ENCODE measurements at places on chromosomes 6 and 20. TPM values are rescaled to one million over a fixed set of nuclear protein-coding genes. Genes with fewer than 3 reads are reported as not detected.

- DNase-seq, result peak; percentile 83
- H3K4me1 ChIP-seq, result no peaks in the 10 kb centered on the region
- H3K36me3 ChIP-seq, result no peaks in the 10 kb centered on the region
- no peaks in the 10 kb centered on the region for H3K27me3 ChIP-seq
- H3K4me3 ChIP-seq, result no peak overlapping the region
Observed at GRCh38 chr20:54649511-54649962, 174.1 kb downstream of the DOK5 start.

- H3K27ac ChIP-seq, result no peak overlapping the region
- H3K4me3 ChIP-seq, result no peak overlapping the region
- no peaks in the 10 kb centered on the region for H3K36me3 ChIP-seq
- no peak for DNase-seq
- no peaks in the 10 kb centered on the region for H3K4me1 ChIP-seq
Observed at GRCh38 chr6:49782293-49782692, 4.8 kb downstream of the PGK2 start.

- H3K36me3 ChIP-seq, result no peaks in the 10 kb centered on the region
- no peaks in the 10 kb centered on the region for H3K4me1 ChIP-seq
- H3K27me3 ChIP-seq, result no peaks in the 10 kb centered on the region
- no peak overlapping the region for H3K4me3 ChIP-seq
- no peak for DNase-seq
- no peak overlapping the region for H3K27ac ChIP-seq
Observed at GRCh38 chr20:40519918-40520317, 169.1 kb downstream of the MAFB start.

The KPNA5 gene
- 10.8 TPM for total RNA-seq

DNA sequence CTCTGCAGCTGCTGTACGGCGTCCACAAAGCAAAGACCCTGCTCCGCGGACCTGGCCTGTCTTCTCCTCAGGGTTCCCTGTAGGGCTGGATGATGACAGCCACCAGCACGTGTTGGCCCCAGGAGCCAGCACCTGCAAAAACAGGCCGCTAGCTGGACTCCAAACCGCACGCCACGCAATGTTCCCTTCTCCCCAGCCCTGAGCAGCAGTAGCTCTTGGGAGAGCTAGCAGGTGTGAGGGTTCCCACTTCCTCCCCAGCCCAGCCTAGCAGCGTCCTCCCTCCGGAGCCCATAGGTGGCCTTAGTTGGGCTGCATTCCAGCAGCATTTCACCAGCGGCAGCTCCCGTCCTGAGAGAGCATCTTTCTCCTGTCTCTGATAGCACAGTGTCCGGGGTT is 42.3 kb downstream of the DACT2 start:
- DNase-seq, result no peak
- no peak overlapping the region for H3K27ac ChIP-seq
- H3K27me3 ChIP-seq, result peaks cover 24% of the 10 kb centered on the region
- H3K4me3 ChIP-seq, result no peak overlapping the region

GRCh38 chr6:17267566-17267965 is 13.6 kb upstream of the RBM24 start:
- DNase-seq, result no peak
- no peak overlapping the region for H3K27ac ChIP-seq
- no peaks in the 10 kb centered on the region for H3K27me3 ChIP-seq
- H3K36me3 ChIP-seq, result no peaks in the 10 kb centered on the region

- no peaks in the 10 kb centered on the region for H3K36me3 ChIP-seq
- no peak for DNase-seq
- H3K4me1 ChIP-seq, result no peaks in the 10 kb centered on the region
- H3K4me3 ChIP-seq, result no peak overlapping the region
- H3K27ac ChIP-seq, result no peak overlapping the region
Observed at GRCh38 chr6:124073820-124074587, 270.3 kb downstream of the NKAIN2 start.

- H3K27ac ChIP-seq, result no peak overlapping the region
- no peak overlapping the region for H3K4me3 ChIP-seq
- H3K4me1 ChIP-seq, result no peaks in the 10 kb centered on the region
- H3K27me3 ChIP-seq, result no peaks in the 10 kb centered on the region
Observed at GRCh38 chr6:125550892-125551291, 198.5 kb upstream of the HEY2 start.

DNA sequence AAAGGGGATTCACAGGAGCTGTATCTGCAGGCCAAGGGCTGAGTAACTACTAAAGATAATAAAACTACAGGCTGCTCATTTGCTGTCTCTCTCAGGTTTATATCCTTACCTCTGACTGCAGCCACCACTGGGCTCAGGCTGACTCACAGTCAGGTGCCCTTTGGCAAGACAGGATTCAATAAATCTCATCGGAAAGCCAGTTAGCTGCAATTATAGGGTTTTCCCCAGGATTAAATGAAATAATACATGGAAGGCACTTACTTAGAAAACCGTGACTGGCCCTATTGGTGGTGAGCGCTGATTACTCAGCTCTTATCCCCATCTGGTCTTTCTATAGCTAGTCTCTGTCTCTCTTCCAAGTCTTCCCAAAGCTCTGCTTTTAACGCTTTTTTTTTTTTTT is 26.4 kb downstream of the RMND1 start:
- no peaks in the 10 kb centered on the region for H3K36me3 ChIP-seq
- no peak overlapping the region for H3K27ac ChIP-seq
- no peaks in the 10 kb centered on the region for H3K4me1 ChIP-seq
- no peak for DNase-seq
- no peak overlapping the region for H3K4me3 ChIP-seq

The PAK5 gene
- total RNA-seq, result 0.66 TPM

The SLA2 gene
- 0.64 TPM for total RNA-seq

GRCh38 chr6:135481783-135482369 is 15.7 kb downstream of the AHI1 start:
- no peaks in the 10 kb centered on the region for H3K27me3 ChIP-seq
- DNase-seq, result no peak
- no peak overlapping the region for H3K27ac ChIP-seq
- peaks cover 11% of the 10 kb centered on the region for H3K36me3 ChIP-seq
- no peaks in the 10 kb centered on the region for H3K4me1 ChIP-seq
- no peak overlapping the region for H3K4me3 ChIP-seq

DNA sequence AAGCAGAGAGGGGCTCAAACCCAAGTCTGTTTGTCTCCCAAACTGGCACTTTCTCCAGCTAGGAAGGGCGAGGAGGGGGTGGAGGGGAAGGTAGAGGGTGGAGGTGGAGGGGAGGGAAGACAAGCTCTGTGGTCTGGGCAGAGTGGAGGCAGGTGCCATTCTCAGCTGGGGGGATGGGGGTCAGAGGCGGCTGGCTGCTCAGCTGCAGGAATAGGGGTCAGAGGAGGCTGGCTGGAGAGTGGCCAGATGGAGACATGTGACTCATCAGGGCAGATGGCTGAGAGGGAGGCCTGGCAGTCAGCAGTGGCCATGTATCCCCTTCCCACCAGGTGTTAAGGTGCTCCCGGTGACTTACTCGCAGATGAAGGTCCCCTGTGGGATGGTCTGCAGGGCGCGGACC is 3.5 kb upstream of the SLC44A4 start:
- no peak for DNase-seq
- H3K36me3 ChIP-seq, result peaks cover 27% of the 10 kb centered on the region
- no peaks in the 10 kb centered on the region for H3K4me1 ChIP-seq
- H3K27me3 ChIP-seq, result no peaks in the 10 kb centered on the region
- H3K4me3 ChIP-seq, result no peak overlapping the region

The HAO1 gene
- not detected for total RNA-seq

- H3K27me3 ChIP-seq, result no peaks in the 10 kb centered on the region
- no peak overlapping the region for H3K27ac ChIP-seq
- no peaks in the 10 kb centered on the region for H3K4me1 ChIP-seq
- DNase-seq, result no peak
- no peak overlapping the region for H3K4me3 ChIP-seq
Observed at GRCh38 chr20:12049125-12049524, 131.4 kb downstream of the BTBD3 start.

- H3K4me1 ChIP-seq, result no peaks in the 10 kb centered on the region
- no peaks in the 10 kb centered on the region for H3K36me3 ChIP-seq
Observed at GRCh38 chr6:86961455-86962200, 24.3 kb downstream of the HTR1E start.

DNA sequence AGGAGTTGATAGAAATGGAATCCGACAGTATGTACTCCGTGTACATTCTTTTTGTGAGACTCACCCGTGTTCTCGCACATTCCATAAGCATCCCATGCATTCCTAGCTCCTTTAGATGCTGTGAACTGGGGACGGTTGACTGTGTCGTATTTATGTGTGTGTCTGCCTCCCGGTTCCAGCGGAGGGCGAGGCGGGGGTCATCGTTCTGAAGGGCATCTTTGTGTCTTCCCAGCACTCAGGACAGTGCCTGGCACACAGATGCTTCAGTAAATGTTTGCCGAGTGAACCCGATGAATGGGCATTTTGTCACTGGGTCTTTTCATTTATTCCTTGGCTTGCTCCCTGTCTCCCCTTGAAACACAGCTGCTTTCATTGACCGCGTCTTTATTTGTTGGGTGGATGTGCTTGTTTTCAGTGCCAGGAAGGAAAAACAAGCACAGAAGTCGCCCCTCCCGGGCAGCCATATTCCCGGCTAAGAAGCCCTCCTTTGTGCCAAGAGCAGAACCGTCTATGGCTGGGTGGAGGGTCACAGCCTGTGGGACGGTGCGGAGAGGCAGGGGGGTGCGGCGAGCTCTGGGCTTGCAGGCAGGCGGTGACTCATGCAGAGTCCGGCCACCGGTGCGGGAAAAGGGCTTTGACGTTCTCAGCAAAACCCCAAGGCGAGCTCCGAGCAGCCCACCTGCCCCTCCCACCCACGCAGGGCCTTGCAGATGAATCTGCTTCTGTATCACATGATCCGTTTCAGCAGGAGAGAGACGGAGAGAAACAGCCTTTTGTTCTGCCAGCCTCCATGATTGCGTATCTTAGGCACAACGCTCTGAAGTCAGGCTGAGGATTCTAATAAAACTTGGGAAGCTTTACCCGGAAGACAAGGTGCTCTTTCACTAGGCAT is 11.2 kb upstream of the PSMG4 start:
- no peak for DNase-seq
- no peaks in the 10 kb centered on the region for H3K36me3 ChIP-seq
- no peaks in the 10 kb centered on the region for H3K4me1 ChIP-seq
- peak overlapping the region; percentile 62 for H3K27ac ChIP-seq
- peak overlapping the region; percentile 68 for H3K4me3 ChIP-seq
- H3K27me3 ChIP-seq, result no peaks in the 10 kb centered on the region

The FAM184A gene
- 7.5 TPM for total RNA-seq

- no peak overlapping the region for H3K4me3 ChIP-seq
- no peak overlapping the region for H3K27ac ChIP-seq
- no peak for DNase-seq
- no peaks in the 10 kb centered on the region for H3K4me1 ChIP-seq
- no peaks in the 10 kb centered on the region for H3K36me3 ChIP-seq
- no peaks in the 10 kb centered on the region for H3K27me3 ChIP-seq
Observed at GRCh38 chr20:5349448-5349847, 32.7 kb upstream of the PROKR2 start.

DNA sequence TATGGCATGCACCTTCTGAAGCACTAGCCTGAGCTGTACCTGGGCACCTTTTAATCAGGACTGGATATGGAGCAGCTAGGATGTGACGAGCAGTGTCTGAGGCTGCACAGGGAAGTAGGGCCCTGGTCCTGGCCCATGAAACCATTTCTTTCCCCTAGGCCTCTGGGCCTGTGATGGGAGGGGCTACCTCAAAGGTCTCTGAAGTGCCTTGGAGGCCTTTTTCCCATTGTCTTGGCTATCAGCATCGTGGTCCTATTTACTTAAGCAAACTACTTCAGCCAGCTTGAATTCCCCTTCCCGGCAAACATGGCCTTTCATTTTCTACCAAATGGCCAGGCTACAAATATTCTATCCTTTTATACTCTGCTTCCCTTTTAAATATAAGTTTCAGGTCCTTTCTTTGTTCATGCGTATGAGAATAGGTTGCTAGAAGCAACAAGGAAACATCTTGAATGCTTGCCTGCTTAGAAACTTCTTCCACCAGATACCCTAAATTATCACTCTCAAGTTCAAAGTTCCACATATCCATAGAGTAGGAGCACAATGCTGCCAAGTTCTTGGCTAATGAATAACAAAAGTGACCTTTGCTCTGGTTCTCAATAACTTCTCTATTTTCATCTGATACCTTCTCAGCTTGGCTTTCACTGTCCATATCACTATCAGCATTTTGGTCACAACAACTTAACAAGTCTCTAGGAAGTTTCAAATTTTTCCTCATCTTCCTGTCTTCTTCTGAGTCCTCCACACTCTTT is 673.1 kb downstream of the HTR1B start:
- no peak overlapping the region for H3K27ac ChIP-seq
- no peak for DNase-seq
- no peaks in the 10 kb centered on the region for H3K36me3 ChIP-seq
- H3K4me1 ChIP-seq, result no peaks in the 10 kb centered on the region

DNA sequence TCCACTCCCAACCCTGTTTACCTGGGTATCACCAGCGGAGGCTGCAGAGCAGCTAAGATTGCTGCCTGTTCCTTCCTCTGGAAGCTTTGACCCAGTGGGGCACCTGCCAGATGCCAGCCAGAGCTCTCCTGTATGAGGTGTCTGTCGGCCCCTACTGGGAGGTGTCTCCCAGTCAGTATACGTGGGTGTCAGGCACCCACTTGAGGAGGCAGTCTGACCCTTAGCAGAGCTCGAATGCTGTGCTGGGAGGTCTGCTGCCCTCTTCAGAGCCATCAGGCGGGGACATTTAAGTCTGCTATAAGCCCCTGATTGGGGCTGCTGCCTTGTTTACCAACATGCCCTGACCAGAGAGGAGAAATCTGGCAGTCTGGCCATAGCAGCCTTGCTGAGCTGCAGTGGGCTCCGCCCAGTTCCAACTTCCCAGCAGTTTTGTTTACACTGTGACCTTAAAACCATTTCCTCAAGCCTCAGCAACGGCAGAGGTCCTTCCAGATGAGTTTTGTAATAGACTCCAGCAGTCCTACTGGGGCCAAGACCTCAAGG is 2.8 kb downstream of the RAET1E start:
- H3K4me1 ChIP-seq, result peaks cover 6% of the 10 kb centered on the region
- peak overlapping the region; percentile 92 for H3K27ac ChIP-seq
- DNase-seq, result no peak
- H3K4me3 ChIP-seq, result no peak overlapping the region
- H3K36me3 ChIP-seq, result no peaks in the 10 kb centered on the region

The CD40 gene
- 17.0 TPM for total RNA-seq

GRCh38 chr6:105220186-105220585 is 40.4 kb upstream of the POPDC3 start:
- no peak for DNase-seq
- no peaks in the 10 kb centered on the region for H3K36me3 ChIP-seq
- H3K4me3 ChIP-seq, result no peak overlapping the region
- H3K27me3 ChIP-seq, result no peaks in the 10 kb centered on the region
- no peak overlapping the region for H3K27ac ChIP-seq

Measured in breast epithelium (tissue), 4 donors.